ENCODE measurements at places on chromosomes 11 and 22.

DNA sequence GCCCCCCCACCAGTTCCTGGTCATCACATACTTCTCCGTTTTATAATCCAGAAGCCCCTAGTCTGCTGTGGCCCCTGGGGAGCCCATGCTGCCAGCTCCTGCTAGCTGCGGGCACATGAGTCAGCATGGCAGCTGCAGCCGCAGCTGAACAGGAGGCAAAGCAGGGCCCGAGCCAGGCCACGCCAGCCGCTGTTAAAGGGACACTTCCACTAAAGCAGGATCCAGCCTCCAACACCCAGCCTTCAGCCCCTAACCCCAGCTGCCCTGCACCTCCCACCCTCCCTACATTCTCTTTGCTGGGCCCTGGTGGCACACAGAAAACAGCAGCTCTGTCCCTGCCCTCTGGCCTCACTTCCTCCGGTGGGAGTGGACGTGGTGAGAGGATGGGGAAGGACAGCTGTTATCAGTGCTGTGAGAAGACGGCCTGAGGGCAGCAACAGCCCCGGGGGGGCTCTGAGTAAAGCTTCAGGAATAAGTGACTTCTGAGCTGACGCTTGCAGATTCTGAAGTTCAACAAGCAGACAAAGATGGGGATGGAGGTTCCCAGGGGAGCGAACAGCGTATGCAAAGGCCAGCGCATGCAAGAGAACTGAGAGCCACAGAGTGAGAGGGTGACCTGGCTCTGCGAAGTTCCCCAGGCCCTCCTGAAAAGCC lies 688 bp upstream of the LRRC74B start:
- DNase-seq = peak; percentile 73

- DNase-seq = no peak
Measured at GRCh38 chr11:36577373-36577772, 9.6 kb downstream of the RAG1 start.

DNA sequence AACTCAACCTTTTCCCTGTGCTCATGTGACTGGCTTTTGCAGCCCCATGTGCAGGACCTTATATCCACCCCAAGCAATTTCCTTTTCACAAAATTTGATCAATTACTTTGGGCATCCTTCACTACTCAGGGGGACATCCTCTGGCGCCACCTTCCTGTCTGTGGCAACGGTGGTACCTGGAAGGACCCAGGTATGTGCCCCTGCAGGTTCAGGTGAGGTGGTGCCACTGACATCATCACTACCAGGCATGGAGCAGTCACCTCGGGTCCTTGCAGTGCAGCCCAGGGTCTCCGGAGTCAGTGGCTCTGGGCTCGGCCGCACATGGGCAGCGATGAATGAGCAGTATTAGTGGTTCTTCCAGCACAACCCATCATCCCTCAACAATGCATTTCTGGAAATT lies 37.7 kb upstream of the B3GAT1 start:
- no peak for DNase-seq

GRCh38 chr11:2678396-2678795 lies 21.4 kb downstream of the KCNQ1OT1 start:
- DNase-seq = no peak

- no peak for DNase-seq
Measured at GRCh38 chr22:29598684-29599020, 4.8 kb upstream of the NF2 start.

- DNase-seq = no peak
Measured at GRCh38 chr11:95098826-95099225, 9.2 kb downstream of the ENDOD1 start.

DNA sequence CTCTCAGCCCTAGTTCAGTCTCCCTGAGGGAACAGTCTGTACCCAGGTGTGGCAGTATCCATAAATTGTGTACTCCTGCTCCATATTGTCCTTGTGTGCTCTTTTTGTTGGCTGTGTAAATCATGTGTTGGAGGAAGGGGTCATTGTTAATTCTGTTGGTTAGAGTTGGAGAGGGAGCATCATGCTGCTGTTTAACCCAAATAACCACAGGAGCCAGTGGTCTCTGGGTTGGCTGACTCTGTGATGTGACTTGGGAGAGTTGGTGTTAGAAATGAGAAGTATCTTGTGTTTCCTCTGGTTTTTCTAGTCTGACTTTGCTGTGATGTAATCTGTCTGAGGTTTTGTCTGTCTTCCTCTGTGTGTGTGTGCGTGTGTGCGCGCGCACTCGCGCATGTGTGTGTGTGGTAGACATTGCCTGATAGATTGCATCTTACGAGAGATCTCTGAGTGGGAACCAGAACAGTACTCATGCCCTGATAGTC lies 30.5 kb downstream of the CTNND1 start:
- DNase-seq = no peak

GRCh38 chr22:35838855-35839576 lies 121.3 kb downstream of the APOL5 start:
- peak; percentile 72 for DNase-seq

DNA sequence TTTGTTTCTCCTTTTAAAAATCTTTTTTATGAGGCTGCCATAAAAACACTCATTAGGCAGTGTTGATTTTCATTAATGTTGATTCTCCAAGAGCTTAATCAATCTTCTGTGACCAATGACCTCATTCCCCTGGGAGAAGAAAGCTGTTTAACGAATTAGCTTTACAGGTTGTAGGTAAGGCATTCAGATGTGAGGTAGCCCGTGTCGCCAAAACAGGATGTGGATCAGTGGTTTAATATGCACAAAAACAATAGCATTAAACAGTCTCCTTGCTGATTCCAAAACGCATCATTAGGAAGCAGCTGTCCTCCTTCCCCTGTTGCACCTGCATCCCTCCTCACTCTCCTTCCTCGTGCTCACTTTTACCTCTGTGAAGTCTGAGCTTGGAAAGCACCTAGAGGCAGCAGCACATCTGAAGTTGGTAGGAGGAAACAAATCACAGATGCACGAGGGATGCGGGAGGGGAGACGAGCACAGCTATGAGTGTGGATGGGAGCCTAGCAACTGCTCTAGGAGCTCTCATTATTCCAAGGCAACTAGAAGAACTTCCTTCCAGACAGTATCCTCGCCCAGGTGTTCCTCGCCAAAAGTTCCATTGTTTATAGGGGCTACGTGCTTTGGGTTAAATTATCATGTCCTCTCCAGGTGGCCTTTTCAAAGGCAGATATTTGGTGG lies 179.4 kb upstream of the SNX19 start:
- no peak for DNase-seq

DNA sequence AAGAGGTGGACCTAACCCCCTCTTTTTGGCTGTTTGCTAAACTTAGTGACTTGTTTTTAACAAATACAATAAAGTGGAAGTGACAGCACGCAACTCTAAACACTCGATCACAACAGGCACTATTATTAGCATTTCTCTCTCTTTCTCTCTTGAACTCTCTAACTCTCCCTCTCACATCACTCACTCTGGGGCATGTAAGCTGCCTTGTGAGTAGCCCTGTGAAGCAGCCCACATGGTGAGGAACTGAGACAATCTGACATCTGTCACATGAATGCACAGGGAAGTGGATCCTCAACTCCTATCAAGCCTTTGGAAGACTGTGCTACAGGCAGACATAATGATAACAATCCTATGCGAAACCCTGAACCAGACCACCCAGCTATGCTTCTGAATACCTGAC lies 609.0 kb upstream of the CNTN5 start:
- peak; percentile 58 for DNase-seq

DNA sequence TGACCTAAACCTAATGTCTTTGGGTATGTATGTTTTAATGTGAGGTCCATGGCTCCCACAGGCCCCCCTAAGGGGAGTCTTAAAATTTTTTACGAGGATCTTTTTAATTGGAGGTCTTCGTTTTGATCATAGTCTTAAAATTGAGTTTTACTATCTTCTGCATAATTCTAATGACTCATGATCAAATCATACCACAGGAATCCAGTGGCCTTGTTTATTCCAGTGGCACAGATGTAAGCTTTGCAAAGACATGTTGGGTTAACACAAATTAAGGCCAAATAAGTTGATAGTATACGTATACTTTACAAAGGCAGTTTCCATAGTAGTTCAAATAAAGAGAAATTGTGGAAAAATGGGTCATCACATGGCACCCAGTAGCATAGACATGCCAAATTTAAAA lies 33.9 kb upstream of the FJX1 start:
- DNase-seq = no peak

GRCh38 chr22:24049978-24050377 lies 38.9 kb downstream of the CABIN1 start:
- DNase-seq = no peak

DNA sequence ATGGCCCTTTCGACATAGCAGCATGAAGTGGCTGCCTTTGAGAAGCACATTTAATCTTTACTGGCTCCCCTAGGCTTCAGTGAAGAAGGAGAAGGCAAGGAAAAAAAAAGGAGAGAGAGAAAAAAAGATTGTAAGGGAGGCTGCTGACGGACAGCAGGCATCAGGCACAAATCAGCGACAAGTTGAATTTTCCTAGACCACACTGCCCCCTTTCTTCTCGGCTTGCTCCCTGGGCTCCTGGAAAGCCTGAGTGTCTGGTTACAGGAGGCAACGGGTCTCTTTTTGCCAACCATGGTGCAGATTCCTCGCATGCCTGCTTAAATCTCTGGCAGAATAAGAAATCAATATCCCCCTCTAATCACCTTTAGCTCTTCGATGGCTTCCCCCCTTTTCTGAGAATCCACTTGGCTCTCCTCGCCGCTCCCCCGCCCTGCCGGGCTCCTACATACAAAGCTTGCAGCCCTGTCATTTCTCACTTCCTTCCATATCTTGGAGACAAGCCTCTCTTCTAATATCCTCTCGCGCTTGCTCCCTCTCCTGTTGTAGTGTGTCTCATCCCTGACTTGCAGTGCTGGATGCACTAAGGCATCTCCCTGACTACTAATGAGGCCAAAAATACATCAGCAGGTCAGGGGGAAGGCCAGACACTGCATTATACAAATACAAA lies 14.3 kb downstream of the BLID start:
- DNase-seq = no peak

DNA sequence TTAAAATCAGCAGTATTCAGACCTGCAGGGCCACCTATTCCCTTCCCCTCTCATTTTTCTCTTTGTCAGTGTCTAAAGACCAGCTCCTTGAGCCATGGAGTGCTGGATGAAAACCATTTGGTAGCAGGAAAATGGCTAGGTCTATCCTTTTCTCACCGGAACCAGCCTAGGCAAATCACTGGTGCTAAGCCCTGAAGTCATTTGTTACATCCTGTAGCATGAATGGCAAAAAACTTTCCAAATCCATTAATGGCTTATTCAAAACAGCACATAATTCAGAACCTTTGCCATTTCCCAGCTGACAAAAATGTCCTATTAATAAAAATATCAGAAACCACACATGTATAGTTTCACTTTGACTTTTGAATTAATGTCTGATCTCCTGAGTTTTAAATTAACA lies 209.5 kb upstream of the E2F8 start:
- no peak for DNase-seq

- DNase-seq = peak; percentile 39
Measured at GRCh38 chr11:47924184-47924691, 56.1 kb upstream of the PTPRJ start.

DNA sequence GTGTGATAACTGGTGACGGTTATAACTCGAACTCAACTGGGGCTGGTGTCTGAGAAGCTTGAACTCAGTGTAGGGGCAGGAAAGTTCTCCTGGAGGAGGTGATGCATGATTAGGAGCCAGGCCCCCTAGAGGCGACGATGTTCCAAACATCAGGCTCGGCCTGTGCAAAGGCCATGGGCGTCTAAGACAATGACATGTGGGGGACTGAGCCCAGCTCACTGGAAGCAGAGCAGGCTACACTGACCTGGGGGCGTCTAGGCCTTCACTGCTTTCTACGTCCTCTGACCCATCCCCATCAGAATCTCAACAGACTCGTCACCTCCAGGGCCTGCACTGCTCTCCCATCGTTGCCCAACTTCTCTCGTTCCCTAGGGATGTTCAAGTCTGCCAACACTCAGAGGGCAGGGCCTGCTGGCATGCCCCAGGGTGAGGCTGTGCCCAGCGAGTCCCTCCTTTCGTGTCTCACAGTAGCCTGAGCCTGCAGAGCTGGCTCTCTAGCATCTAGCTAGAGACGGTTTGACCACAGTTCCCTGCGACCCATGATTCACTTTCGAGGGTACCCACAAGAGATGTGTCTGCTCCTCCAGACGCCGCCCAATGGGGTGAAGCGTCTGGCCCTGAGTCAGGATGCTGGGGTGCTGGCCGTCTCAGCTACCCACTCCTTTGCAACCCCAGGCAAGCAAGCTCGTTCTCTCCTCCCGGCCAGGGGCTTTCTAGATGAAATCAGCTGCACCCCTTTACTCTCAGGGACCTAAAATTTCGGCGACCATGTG lies 1.1 kb upstream of the ATG16L2 start:
- peak; percentile 53 for DNase-seq

- no peak for DNase-seq
Measured at GRCh38 chr22:24161909-24162308, 19.4 kb upstream of the SUSD2 start.

DNA sequence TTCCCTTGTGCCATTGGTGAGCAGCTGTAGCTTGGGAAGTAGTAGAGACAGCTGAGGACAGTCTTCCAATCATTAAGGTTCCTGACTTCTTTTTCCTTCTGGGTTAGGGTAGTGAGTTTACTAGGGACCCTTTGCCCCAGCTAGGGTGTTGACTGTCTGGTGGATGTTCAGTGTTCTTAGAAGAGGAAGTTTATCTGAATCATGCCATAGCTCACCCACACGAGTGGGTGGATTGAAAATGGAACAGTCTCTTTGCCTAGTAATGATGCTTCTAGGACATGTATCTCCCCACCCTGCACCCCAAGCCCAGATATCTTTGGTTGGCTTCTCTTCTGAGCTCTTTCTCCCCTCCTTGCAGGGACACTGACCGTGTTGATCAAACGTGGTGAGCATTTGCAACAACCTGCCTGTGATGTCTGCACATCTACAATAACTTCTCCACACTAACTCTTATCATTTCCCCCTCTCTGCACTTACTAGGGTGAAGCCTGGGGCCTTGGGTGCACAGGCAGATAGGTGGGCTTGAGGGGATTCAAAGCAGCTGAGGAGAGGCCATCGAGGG lies 57.1 kb upstream of the HORMAD2 start:
- DNase-seq = no peak

- no peak for DNase-seq
Measured at GRCh38 chr22:41481131-41481830, 12.4 kb downstream of the ACO2 start.

DNA sequence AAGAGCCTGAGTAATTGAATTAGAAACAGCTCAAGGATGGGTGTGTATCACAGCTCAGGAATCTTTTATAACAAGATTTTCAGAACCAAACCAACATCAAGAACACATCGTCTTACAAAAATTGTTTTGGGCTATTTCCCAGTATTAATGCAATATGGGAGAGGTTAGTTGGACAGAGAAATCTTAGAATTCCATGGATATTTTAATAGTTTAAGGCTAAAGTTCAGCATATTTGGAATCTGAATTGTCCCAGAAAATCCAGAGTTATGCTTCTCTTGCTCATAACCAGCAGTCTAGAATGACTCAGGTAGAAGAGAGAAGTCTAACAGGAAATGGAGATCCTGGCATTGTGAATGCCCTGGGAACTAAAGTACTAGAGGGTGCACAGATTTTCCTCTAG lies 74.6 kb downstream of the ADM start:
- DNase-seq = no peak

DNA sequence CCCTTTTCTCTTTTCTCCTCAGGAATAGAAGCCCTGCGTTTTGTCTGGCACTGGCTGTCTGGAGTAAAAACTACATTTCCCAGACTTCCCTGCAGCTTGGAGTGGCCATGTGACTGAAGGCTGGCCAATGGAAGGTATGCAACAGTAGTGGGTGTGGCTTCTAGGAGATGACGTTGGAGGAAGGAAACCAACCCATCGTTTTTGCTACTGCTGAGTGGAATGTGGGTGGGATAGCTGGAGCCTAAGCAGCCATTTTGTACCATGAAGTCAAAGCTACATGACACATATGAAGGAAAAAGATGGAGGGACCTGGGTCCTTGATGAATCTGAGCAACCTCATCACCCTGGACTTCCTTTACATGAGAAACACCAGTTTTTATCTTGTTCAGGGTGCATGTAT lies 19.6 kb downstream of the FGF3 start:
- DNase-seq = peak; percentile 41

GRCh38 chr22:28222976-28223745 lies 304.1 kb upstream of the PITPNB start:
- DNase-seq = no peak
